ENCODE measurements at places on chromosomes 12 and 14.

DNA sequence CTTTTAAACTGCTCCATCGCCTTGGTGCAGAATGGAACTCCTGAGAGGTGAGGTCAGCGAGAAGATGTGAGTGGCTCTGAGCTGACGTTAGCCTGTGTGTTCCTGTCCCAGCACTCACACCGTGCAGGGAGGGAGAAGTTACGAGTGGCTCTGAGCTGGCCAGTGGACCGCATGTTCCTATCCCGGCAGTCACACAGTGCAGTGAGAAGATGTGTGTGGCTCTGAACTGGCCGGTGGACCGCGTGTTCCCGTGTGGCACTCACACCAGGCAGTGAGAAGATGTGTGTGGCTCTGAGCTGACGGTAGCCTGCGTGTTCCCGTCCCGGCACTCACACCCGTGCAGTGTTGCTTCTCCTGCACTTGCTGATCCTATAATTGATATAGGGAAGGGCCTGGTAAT lies 59.9 kb downstream of the VCPKMT start:
- no peak for DNase-seq

DNA sequence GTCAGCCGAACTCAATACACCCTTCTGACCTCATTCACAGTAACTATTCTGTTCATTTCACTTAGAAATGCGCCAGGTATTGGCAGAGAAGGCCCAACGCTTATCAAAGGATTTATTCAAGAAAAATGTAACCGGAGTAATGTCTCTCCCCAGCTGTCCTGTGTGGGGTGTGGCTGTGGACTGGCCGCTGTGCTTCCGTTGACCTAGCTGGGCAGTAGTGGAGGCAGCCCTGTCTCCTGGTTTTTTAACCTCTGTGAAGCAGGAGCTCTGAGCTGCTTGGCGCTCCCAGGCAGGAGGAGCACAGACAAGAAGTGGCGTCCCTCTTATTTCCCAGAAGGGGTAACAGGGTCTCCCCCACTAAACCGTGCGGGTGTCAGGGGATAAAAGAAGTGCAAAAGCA lies 85.2 kb downstream of the ESR2 start:
- DNase-seq, result no peak

DNA sequence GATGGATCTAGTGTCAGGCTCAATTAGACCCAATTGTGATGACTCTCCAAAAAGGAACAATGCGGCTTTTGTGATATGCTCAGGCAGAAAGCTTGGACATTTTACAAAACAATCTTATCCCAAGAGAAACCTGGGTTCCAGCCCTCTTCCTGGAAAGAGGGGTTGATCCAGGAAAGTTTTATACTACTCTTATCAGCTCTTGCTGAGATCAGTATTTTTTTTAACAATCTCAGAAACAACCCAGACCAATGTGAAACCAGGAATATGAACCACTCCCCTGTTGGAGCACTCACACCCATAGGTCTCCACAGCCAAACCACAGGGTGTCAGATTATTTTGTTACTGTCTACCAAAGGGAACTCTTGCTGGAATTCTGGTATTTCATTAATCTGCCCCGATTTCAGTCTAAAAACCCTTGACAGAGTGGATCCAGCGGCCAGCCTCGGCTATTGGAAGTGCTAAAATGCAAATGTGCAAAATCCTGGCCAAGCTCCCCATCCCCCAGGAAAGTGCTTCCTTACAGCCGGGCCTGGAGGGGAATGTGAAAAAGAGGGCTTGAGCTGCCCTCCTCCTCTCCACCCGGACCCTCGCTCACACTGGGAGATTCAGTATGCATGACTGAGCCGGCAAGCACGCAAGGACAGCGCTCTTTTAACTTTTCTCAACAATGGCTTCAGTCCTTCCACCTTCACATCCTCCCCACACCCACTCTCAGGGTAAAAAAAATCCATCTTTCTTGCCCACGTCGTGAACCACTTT lies 4.0 kb downstream of the FBXL14 start:
- no peak for DNase-seq

DNA sequence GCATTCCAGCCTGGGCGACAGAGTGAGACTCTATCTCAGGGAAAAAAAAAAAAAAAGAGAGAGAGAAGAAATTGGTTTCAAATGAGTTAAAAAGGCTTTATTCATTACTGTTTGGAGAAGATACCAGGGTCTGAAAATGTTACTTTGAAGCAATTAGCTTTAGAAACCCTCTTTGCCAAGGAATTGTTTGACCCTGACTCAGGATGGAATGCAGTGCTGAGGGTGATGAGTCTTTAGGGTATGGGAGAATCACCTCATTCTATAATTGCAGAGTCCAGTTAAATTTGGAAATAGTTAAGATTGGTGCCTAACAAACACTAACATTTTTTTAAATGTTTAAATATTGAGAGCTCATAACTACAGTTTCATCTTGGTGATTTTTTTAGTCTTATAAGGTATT lies 13.3 kb downstream of the RAP1B start:
- DNase-seq, result peak; percentile 44

GRCh38 chr12:49055092-49055491 lies 5.5 kb downstream of the KMT2D start:
- DNase-seq, result no peak

- DNase-seq, result no peak
Measured at GRCh38 chr14:21026274-21026987, 1.6 kb upstream of the NDRG2 start.

DNA sequence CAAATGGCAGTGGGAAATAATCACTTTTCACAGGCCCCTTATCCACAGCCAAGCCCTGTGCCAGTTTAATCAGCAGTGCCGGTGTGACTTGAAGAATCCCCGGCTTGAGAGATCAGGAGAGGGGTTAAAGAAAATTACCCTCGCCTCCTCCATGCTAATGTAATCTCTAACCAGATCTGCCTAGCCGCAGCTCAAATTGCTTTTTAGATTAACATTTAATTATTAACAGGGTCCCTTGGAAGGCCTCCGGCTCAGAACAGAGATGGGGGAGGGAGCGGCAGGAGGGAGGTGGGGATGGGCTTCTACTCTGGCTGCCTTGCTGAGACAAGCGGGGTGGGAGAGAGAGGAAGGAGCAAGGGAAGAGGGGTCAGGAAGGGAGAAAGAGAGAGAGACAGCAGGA lies 24.0 kb downstream of the FAM222A start:
- DNase-seq, result no peak

DNA sequence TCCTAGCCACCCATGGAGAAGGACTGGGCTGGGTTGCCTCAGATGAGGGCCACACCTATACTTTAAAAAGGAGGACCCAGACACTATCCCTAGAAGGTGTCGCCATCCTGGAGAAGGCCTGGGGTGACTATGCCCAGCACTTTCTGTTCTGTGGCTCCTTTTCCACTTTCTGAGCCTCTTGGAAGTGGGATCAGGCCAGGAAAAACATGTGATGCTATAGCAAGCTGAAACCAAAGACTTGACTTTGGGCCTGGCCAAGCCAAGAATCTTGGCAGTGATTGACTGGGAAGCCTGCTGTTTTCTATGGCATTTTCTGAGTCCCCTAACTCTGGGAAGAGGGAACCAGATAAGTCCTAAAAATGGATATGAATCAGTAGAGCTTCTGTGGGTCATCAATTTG lies 332.3 kb downstream of the ZFP36L1 start:
- no peak for DNase-seq

All from GM04504 (cell line).